Stimulated activated CD8-positive, alpha-beta memory T cell treated with anti-CD3 and anti-CD28 coated beads, Interleukin-12 subunit alpha, Interleukin-12 subunit beta, amount 100 ng/mL, for 4 hours (primary cell): ENCODE measurements at places on chromosomes 5 and 9.

DNA sequence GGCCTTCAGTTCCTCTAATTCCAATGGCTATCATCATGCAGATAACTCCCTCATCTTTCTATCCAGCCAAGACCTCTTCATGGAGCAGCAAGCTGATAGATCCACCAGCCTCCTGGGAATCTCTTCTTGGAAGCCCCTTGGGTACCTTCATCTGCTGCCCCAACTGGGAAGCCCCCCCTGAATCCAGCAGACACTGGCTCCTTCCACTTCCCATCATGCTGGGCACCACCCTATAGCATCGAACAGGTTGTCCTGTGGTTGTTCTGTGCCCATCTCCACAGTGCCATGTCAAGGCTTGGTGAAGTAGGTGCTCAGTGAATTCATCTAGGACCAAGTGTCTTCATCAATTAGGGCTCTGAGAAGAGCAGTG lies 410.4 kb upstream of the KLF4 start:
- no peak for DNase-seq

DNA sequence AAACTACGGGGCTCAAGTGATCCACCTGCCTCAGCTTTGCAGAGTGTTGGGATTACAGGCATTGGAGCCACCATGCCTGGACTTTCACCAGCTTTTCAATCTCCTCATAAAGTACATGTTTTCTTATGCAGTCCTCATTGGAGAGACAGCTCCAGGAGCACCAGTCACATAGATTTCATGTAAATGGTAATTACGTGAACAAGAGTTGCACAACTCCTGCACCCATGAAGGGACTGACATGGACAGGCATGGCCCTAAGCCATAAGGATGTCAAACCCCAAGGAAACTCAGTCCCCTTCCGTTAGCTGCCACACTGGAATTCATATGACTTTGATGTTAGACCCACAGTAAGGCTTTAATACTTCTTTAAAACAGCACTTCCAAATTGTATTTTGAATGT lies 7.6 kb upstream of the ADGRV1 start:
- no peak for DNase-seq

DNA sequence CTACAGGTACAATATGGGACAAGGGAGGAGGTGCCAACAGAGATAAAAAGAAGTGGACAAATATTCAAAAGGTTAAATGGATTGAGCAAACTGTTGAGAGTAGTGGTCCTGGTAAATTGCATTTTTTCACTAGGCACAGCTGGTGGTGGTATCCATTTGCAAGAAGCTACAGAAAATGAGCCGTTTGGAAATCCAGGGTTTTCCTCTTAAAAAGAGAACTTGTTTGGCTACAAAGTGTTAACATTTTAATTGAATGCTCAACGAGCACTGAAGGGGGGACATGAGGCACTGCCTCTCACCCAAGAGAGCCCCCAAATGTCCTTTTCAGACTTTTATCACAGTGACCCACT lies 491 bp upstream of the ZCCHC9 start:
- no peak for DNase-seq

DNA sequence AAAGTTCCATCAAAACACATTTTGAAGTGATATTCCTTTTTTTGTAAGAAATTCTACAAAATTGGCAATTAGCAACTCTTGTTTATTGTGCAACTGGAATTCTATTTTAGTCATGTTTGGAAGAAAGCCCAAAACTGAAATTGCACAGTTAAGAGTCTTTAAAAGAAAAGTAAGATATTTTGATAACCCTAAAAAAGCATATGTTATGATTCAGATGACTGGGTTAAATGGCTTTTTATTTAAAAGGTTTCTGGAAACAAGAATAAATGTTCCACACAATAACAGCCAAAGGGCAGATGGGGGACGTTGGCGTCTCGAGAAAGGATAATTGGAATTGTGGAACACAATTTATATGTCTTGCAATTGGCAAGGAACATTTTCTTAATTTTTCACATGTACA lies 275.2 kb downstream of the CDH9 start:
- DNase-seq: no peak

DNA sequence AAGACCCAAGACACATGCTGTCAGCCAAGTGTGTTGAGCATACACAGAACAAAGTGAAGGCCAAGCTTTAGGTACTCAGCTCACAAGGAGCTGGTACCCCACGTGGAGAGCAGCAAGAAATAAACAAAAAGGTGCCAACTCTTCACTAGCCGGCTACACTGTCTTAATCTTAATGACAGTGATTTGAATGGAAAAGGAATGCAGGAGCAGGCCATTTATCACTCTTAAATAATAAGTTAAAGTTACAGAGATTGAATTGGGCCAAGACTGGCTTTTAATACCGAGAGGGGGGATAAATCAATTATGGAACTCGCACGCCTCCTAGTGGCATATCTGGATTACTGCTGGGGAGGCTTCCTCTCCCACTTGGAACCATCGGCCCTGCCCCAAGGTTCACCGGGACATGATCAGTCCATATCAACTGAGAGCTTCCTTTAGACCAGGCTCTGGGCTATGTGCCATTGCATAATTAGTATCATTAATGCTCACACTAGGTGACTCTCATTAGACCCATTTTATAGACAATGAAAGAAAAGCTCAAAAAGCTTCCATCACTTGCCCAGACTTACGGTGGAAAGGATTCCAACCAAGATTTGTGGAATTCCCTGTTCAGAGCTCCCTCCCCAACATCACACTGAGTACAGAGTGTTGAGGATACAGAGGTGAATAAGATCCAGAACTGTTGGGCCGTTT lies 94.0 kb downstream of the ACTL7B start:
- DNase-seq: no peak

GRCh38 chr9:126468141-126468825 lies 141.7 kb downstream of the MVB12B start:
- DNase-seq: no peak

DNA sequence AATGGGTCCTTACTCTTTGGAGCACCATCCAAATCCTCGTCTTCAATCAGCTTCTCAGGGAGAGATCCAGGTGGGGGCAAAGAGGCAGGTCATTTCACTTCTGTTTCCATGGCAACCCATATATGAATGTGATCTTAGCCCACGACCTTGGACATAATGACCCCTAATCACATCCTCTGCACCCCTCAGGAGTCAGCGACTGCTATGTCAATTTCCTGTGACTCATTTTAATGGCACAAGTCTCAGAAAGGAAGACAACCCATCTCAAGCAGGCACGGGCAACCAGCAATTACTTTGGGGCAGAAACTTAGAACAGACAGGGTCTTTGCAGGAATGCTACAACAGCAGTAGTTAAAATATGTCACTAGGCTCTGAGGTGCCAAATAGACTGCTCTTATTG lies 591.2 kb downstream of the TLR4 start:
- DNase-seq: no peak

- DNase-seq: no peak
These were observed 1058.5 kb upstream of the DMAC1 start for GRCh38 chr9:8857926-8858595.

DNA sequence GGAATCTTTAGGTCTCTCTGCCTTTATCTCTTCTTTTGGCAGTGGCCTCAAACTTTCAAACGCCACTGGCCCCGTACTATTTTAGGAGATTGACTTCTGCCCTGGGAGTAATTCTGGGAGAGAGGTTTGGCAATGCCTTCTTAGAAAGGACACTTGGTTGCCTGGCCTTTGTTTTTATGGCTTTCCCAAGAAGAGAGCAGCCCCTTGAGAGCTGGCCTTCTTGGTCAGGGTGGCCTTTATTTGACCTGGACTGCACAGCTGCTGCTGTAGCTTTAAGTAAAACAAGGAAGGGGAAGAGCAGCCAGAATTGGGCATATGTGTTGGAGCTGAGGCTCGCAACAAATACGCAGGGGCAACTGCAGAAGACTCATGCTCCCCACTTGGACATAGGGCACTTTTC lies 60.8 kb downstream of the PTPN3 start:
- DNase-seq: no peak

- DNase-seq: no peak
These were observed 23.8 kb upstream of the CAMLG start for GRCh38 chr5:134714541-134714940.

DNA sequence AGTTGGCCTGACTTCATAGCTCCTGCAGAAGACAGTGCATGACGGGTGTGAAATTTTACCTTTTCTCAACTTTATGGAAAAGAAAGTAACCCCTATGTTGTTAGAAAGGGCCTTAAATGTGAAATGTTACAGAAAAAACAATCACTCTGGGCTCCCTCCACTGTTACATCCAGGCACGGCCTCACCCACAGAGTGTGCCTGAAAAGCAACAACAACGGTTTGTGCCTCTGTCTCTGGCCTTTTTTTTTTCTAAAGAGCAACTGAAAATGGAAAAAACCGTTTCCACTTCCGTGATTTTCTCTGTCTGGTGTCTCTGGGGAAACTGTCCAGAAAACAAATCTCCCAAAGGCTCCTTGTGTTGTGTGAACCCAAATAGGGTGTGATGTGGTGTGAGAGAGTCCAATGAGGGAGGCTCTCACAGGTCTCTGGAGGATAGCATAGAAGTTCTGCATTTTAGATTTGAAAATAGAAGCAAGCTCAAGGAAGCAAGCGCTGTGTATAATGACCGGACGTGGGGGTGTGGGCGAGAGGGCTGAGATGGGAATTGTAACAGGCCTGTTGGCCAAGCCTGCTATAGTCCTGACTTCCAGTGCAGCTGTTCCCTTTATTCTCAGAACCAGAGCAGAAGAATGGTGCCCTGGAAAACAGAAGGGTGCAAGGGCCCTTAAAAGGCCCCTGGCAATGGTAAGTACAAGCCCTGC lies 221.8 kb upstream of the TUT7 start:
- DNase-seq: no peak
